Renal cortex interstitium (tissue), 15 donors: ENCODE measurements at places on chromosomes 12 and 14. TPM values are rescaled to one million over a fixed set of nuclear protein-coding genes. Genes with fewer than 3 reads are reported as not detected.

- DNase-seq = no peak
Observed at GRCh38 chr14:42214981-42215491, 608.4 kb downstream of the LRFN5 start.

DNA sequence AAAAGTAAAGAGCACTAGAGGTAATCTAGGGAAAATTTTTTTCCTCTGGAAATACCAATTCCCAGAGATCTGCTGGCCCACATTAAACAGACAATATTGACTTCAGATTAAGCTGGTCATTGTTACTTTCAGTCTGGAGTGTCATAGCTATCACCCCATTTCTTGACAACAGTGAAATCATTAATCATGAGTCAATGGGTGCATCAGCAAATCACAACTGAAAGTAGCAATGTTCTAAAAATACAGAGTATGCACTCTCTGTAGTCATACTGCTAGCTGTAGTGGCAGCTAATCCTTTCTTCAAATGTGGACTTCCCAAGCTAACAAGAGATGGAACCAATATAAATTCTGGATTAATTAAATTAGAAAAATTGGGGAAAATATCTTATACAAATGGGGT lies 129.9 kb downstream of the CPNE8 start:
- no peak for DNase-seq

GLT8D2 gene
- polyA plus RNA-seq = 7.0 TPM

PPP2R5C gene
- polyA plus RNA-seq = 115 TPM

EIF2S3B gene
- polyA plus RNA-seq = 10.1 TPM
